A549 treated with CORT108297 at 1 μM for 4 hours (cell line): ENCODE measurements at places on chromosomes 5 and 9. TPM values are rescaled to one million over a fixed set of nuclear protein-coding genes. Genes with fewer than 3 reads are reported as not detected.

PCDHGA1 gene
- total RNA-seq: 0.30 to 0.39 TPM (median 0.37 TPM) in 5 replicates

AIF1L gene
- total RNA-seq: 1.4 to 1.6 TPM (median 1.5 TPM) in 5 replicates

IFNA13 gene
- not detected in 5 replicates for total RNA-seq

FUT7 gene
- total RNA-seq: 0.08 to 0.09 TPM in 2 of 5 replicates, not detected in the others

IL31RA gene
- total RNA-seq: 1.3 to 1.5 TPM (median 1.5 TPM) in 5 replicates

C9orf43 gene
- 0.53 to 0.88 TPM (median 0.65 TPM) in 5 replicates for total RNA-seq

LRRTM2 gene
- total RNA-seq: not detected in 5 replicates

SOWAHA gene
- 0.09 to 0.16 TPM (median 0.14 TPM) in 5 replicates for total RNA-seq

RMI1 gene
- total RNA-seq: 9.4 to 15.5 TPM (median 11.0 TPM) in 5 replicates

LOX gene
- total RNA-seq: 0.89 to 1.3 TPM (median 1.0 TPM) in 5 replicates

RLN1 gene
- total RNA-seq: 0.10 TPM in 1 of 5 replicates, not detected in the others

LAMC3 gene
- total RNA-seq: 1.4 to 2.7 TPM (median 2.1 TPM) in 5 replicates

PHF24 gene
- 0.03 to 0.18 TPM (median 0.10 TPM) in 5 replicates for total RNA-seq

INVS gene
- 8.4 to 11.1 TPM (median 10.4 TPM) in 5 replicates for total RNA-seq

POU5F2 gene
- total RNA-seq: 0.01 TPM in 1 of 5 replicates, not detected in the others

GALT gene
- 16.2 to 20.8 TPM (median 19.3 TPM) in 5 replicates for total RNA-seq

SLC36A3 gene
- total RNA-seq: not detected in 5 replicates

MSMP gene
- 0.30 to 0.48 TPM (median 0.36 TPM) in 3 of 5 replicates, not detected in the others for total RNA-seq

SNAPC4 gene
- total RNA-seq: 10.3 to 14.1 TPM (median 13.8 TPM) in 5 replicates

SLC2A6 gene
- total RNA-seq: 15.1 to 24.6 TPM (median 22.6 TPM) in 5 replicates

PCDHA1 gene
- 0.10 to 0.27 TPM (median 0.19 TPM) in 5 replicates for total RNA-seq

PRSS3 gene
- 13.0 to 15.2 TPM (median 14.7 TPM) in 5 replicates for total RNA-seq

ERAP2 gene
- 1.0 to 1.4 TPM (median 1.2 TPM) in 5 replicates for total RNA-seq

PDCD1LG2 gene
- total RNA-seq: 0.21 to 0.46 TPM (median 0.23 TPM) in 5 replicates

CSF1R gene
- 0.11 to 0.22 TPM (median 0.15 TPM) in 5 replicates for total RNA-seq

SVEP1 gene
- total RNA-seq: 1.1 to 1.8 TPM (median 1.6 TPM) in 5 replicates

DOK3 gene
- 2.4 to 5.6 TPM (median 4.2 TPM) in 5 replicates for total RNA-seq

GFI1B gene
- total RNA-seq: 0.03 to 0.14 TPM (median 0.12 TPM) in 3 of 5 replicates, not detected in the others
